ENCODE measurements at places on chromosomes 4 and X. TPM values are rescaled to one million over a fixed set of nuclear protein-coding genes. Genes with fewer than 3 reads are reported as not detected.

- no peak for DNase-seq
Measured at GRCh38 chrX:12971282-12972003, 3.5 kb upstream of the TMSB4X start.

DNA sequence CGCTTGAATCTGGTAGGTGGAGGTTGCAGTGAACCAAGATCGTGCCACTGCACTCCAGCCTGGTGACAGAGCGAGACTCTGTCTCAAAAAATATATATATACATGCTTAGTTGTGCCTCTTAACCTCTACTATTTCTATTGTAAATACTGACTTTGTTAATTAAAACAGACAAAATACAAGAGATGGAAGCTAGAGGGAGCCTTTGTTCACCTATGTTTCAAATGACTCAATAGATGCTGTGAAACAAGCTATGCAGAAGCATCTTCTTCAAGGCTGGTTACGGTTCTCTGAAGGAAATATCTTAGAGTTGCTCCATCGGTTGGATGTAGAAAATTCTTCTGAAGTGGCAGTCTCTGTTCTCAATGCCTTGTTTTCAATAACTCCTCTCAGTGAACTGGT, 6.2 kb downstream of the NCAPG start:
- peak; percentile 46 for DNase-seq

- no peak for DNase-seq
Measured at GRCh38 chr4:167642250-167642649, 408.0 kb upstream of the SPOCK3 start.

The HSFX3 gene
- not detected for total RNA-seq

DNA sequence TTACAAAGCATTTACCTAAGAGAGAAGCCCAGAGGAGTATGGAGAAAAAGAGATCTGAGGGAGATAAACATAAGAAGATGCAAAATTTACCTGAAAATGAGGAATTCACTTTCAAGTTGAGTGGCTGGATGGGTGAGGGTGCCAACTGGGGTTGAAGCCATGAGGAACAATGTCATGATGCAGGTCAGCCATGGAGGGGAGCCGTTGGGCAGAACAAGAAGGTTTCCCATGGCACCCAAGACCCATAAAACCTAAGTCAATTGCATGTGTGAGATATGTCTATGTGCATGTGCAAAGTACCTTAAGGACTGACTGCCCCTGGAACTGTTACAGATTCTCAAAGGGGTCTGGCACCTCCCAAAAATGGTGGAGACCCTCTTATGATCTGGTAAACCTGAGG, 46.6 kb upstream of the PRRG1 start:
- DNase-seq: no peak

The COPS4 gene
- total RNA-seq: 35.5 TPM

The NAA11 gene
- not detected for total RNA-seq

- no peak for DNase-seq
Measured at GRCh38 chrX:11215191-11215921, 77.9 kb upstream of the AMELX start.

- DNase-seq: peak; percentile 25
Measured at GRCh38 chr4:153521999-153522801, 56.0 kb downstream of the TMEM131L start.

GRCh38 chr4:3077796-3078195, 3.3 kb downstream of the HTT start:
- peak; percentile 78 for DNase-seq

The DACH2 gene
- total RNA-seq: not detected

DNA sequence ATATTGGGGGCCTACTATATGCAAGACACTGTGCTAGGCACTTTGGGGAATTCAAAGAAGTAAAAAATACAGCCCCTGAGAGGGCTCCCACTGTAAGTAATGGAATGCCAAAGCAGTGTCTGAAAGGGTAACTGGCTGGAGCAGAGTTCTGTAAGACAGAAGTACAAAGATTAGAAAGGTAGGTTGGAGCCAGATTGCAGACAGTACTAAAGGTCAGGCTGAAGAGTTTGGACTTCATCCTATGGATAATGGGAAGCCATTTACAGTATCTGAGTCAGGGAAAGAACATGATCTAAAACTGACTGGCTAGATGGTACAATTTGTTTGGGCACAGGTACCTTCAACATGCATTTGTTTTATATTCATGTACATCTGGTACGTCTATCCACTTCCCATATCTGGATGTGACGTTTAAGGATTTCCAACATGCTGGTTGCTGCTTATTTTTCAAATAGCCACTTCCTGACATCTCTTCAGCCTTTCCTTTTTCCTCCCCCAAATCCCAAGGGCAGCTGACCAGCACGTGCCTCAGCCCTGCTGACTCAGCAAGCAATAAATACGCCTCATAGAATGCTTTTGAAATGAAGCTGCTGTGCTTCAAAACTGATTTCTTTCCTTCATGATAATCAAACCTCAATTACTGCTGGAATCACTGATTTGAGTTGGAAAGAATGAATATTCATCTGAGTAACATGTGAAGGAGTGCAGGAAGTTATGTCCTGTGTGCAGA, 9.5 kb downstream of the ENOX2 start:
- no peak for DNase-seq

- DNase-seq: no peak
Measured at GRCh38 chr4:24369507-24370029, 214.8 kb downstream of the DHX15 start.

The PAGE4 gene
- not detected for total RNA-seq

GRCh38 chrX:138026211-138026610, 460.3 kb downstream of the ZIC3 start:
- DNase-seq: peak; percentile 2

DNA sequence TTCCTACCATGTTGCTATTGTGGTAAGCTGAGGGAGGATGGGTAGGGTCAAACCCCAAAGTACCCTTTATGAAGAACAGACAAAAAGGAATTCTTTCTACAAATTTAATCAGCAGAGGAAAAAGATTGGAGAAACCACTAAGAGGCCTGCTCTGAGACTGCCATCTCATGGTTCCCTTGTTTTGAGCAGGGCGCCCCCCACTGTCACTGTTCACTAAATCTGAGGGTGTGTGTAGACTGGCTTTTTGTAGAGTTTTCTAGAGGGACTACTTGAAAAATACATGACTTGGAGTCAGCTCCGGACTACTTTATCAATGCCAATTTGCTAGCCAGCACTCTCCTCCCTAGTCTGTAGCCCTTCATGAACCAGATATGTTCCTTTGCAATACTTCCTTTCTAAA, 324.8 kb downstream of the FRMPD4 start:
- DNase-seq: no peak

All from OCI-LY7 (cell line).